Right renal cortex interstitium (tissue), 3 donors: ENCODE measurements at places on chromosomes 12 and 14.

DNA sequence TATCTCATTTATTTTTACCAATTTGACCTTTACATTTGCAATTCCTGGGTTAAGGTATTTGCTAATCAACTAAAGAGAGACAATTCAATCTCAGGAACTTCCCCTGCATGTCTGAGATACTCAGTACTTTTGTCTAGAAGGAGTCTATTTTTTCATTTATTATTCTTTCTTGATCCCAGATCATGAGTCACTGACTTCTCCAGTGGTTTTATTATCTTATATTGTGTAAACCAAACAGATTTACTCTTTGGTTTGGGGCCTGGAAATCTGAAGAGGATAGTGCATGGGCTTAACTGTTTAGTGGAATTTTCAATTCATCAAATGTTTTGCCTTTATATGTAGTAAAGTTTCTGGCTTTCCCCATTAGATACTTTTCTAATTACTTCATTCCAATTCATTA, 185.4 kb downstream of the ALG10B start:
- no peak for DNase-seq

DNA sequence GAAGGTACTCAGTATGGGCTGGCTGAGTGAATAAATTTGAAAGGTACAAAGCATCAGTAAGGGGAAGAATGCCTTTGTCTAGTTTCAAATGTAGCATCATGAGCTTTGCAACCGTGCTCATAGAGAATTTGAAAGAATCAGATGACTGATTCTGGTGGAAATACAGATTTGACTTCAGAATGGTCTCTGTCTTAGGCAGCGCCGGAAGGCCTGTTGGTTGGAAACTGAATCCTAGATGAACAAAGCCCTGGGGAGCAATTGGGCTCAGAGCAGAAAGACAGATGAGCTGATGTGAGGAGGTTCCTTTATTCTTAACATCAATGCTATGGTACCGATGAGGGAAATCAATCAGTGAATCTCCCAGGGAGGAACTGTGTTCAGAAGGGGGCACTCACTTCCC, 137.3 kb downstream of the SNAPC1 start:
- no peak for DNase-seq

- no peak for DNase-seq
These were observed 32.6 kb upstream of the HIF1A start for GRCh38 chr14:61662437-61663311.

DNA sequence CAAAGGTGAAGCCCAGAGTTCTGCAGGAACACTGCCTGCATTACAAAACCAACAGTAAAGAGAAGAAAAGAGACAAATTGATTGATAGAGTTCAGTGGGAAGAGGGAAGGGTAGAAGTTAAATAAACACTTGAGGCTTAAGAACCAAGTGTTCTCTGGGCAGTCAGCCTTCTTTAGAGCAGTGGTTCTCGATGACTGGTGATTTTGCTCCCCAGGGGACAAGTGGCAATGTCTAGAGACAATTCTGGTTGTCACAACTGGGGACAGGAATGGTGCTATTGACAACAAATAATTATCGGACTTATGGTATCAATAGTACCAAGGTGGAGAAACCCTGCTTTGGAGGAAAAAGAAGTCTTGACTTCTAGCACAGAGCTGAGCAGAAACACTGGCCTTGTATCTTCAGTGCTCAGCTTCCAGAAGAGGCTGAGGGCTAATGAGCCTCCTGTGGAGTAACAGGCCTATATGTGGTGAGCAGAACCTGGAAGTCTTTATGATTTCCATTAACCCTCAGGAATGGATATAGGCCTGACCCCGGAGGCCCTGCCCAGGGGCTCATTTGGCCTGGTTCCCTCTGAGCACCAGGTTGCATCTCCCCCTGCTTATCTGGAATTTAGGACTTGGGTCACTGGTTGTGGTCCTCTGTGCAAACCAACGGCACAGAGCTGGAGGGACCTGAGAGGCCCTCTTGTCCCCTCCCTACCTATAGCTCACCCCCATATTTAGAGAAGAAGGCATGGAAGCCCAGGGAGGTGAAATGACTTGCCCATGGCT, 204.6 kb upstream of the PWP1 start:
- no peak for DNase-seq

DNA sequence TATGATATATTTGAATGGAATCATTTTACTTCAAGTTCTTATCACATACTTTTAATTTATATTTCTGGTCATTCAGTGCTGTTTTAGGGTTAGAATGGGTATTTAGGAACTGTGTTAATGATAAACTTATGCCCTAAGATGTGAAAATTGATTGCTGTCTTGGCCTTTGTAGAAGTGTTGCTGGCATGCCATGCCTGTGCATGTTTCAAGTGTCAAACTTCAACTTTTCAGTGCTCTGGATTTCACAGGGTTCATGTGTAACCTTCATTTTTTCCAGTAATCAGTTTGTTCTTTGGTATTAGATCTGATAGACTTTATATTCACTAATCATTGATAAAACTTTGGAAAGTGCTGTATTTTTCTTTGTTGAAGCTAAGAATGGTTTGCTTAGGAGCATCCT, 36.6 kb downstream of the YLPM1 start:
- no peak for DNase-seq

DNA sequence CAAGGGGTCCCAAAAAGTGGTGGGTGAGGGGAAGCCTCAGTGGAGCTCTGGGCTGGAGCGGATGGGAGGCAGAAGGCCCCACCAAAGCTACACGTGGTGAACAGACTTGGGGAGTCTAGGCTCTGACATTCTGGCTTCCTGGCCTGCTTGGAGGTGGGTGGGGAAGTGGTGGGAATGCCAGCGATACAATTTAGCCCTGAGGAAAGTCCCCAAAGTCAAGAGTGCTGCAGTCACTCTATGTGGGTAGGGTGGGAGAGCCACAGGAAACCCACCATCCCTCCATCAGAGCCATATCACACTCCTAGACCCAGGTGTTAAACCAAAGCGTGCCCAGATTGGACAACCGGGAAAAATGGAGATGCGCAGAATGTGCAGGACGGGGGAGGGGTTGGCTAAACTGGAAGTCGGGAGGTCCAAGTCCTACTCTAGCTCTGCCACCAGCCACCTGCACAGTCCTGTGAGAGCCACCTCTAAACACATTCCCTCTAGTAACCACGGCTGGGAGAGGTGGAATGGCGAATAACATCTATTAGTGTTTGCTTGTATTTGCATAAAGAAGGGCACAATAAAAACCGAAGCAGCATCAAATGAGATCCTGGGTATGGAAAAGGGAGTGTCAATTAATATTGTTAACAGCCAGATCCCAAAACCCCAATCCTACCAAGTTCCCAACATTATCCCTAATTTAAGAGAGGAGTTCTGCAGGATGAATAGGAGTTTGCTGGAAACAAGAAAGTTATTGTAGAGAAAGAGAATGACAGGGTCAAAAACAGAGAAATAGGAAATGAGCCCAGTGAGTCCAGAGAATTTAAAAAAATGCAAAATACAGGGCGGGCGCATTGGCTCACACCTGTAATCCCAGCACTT, 14.0 kb upstream of the CD9 start:
- DNase-seq, result no peak

DNA sequence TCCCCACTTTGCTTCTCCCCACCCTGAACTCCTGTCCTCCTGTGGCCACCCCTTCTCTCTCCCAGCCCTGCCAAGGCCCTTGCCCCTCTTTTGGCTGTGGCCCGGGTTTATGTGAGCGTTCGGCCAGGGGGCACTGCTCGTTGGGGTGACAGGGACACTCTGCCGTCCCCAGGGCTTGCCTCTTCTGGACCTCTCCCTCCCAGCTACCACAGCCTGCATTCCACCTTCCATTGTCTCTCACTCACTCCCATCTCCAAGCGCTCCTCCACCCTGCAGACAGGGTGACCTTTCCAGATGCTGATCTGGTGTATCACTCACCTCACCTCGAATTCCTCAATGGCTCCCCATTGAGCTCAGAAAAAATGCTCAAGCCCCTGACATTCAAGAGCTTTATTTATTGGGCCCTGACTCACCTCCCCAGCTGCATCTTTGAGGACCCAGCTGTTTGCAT, 1.4 kb downstream of the SERPINA9 start:
- no peak for DNase-seq

- no peak for DNase-seq
These were observed 10.6 kb upstream of the NCOR2 start for GRCh38 chr12:124577986-124578385.

DNA sequence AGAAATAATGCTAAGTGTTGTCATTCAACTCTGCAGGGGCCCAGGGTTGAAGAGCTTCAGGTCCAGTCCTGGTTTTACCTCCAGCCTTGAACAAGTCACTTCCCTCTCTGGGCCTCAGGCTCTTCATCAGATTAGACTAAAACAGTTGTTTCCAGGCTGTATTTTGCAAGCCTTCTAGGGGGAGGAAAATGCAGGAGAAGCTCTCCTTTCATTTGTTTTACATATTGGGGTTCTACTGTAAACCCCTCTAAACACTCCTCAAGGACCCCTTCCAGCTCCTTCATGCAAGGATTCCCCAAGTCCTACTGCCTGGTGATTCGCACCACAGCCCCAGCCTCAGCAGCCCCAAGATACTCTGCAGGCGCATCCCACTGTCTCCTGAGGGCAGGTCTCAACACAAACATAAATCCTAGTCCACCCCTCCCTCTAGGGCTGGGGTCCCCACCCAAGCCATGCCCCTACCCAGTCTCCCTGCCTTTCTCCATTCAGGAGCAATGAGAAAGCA, 2.7 kb downstream of the SDR9C7 start:
- peak; percentile 49 for DNase-seq

DNA sequence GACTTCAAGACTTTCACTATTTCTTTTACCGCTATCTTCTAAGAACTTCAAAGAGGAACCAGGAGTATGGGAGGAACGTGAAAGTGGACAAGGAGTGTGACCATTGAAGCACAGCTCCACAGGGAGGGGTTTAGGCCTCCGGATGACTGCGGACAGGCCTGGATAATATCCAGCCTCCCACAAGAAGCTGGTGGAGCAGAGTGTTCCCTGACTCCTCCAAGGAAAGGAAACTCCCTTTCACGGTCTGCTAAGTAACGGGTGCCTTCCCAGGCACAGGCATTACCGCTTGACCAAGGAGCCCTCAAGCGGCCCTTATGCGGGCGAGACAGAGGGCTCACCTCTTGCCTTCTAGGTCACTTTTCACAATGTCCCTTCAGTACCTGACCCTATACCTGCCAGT, 267.0 kb downstream of the RPL10L start:
- DNase-seq, result no peak

GRCh38 chr12:15520083-15520482, 197.8 kb downstream of the PTPRO start:
- no peak for DNase-seq

- DNase-seq, result no peak
These were observed 222.3 kb upstream of the TMTC1 start for GRCh38 chr12:30006021-30006420.

GRCh38 chr14:46344327-46344937, 307.1 kb downstream of the RPL10L start:
- DNase-seq, result no peak

- DNase-seq, result no peak
These were observed 409.0 kb downstream of the RGS6 start for GRCh38 chr14:72341237-72341636.

- no peak for DNase-seq
These were observed 19.8 kb upstream of the PALS1 start for GRCh38 chr14:67221248-67221981.

GRCh38 chr12:77772676-77773298, 57.9 kb upstream of the NAV3 start:
- DNase-seq, result no peak

DNA sequence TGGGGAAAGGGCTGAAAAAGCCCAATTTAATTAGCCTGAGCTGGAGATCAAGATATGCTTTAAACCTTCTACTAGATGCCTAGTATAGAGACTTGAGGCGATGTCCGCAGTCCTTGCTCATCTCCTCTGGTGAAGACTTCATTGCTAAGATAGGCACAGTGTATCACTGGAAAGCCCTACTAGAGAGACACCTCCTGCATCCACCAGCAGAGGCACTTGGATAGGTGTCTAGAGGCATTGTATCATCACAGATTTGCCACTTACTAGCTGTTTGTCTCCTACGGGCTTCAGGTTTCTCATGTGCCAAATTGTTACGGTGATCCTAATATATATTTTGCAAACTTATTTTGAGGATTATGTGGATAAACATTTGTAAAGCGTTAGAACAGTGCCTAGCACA, 1048.5 kb downstream of the GALC start:
- no peak for DNase-seq

DNA sequence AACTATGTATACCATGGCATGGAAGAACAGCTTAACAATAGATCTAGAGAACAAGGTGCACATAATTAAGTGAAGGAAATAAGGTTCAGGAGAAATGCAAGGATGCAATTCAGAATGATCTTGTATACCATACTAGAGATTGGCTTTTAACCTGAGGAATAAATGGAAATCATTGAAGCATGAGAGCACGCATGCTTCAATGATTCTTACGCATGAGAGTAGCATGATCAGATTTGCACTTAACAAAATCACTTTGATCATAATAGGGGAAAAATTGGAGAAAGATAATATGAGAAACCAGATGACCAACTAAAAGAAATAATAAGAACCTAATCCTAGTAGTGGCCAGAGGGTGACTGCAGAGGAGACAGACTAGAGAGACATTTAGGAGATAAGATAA, 133.3 kb upstream of the FSCB start:
- DNase-seq, result no peak

GRCh38 chr12:120361506-120362208, 7.3 kb downstream of the MSI1 start:
- no peak for DNase-seq

- no peak for DNase-seq
These were observed at the start of gene RAPGEF3 for GRCh38 chr12:47758834-47759690. RAPGEF3 (minus strand) TSS chr12:47758880; CDS start chr12:47758556, 324 bp downstream.

- DNase-seq, result no peak
These were observed 9.1 kb upstream of the HOXC13 start for GRCh38 chr12:53929527-53929926.

DNA sequence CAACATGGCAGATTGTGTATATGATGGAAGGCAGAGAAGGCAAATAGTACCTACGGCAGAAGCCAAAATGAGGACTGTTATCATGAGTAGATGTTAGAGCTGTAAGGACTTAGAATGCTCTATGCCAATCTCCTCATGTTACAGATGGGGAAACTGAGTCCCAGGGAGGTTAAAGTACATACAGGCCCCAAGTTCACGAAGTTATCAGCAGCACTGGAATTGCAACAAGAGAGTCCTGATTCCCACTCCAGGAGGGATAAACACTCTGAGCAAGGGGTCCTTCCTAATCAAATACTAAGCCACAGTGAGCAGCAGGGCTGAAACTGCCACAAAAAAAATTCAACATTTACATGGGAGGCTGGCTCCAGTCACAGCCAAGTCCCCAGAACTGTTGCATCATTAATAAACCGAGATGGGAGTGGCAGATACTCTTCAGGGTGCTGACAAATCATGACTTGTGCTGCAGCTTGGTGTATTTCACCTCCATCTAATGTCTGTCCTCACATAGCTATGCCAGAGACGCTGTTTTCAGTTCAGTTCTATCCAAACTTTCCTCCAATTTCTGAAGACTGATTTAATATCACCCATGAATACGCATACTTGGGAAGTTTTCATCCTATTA, 24.2 kb downstream of the NUAK1 start:
- no peak for DNase-seq
